Activated CD4-positive, alpha-beta memory T cell treated with anti-CD3 and anti-CD28 coated beads for 36 hours (primary cell): ENCODE measurements at places on chromosomes 2 and 18.

DNA sequence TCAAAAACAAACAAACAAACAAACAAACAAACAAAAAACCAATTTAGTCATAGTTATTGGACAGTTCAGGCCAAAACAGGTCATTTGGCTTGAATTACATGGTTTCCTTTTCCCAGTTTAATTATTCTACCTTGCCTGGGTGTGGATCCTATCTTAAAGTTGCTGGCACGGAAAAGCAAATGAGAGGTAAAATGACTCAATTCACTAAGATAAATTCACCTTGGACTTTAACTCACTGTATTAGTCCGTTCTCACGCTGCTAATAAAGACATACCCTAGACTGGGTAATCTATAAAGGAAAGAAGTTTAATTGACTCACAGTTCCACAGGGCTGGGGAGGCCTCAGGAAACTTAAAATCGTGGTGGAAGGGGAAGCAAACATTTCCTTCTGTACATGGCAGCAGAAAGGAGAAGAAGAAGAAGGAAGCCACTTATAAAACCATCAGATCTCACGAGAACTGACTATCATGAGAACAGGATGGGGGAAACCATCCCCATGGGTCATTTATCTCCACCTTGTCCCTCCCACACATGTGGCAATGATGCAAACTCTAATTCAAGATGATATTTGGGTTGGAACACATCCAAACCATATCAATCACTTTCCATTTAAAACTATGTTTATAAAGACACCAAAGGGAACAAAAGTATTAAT, 22.5 kb upstream of the TRAPPC8 start:
- DNase-seq = no peak

DNA sequence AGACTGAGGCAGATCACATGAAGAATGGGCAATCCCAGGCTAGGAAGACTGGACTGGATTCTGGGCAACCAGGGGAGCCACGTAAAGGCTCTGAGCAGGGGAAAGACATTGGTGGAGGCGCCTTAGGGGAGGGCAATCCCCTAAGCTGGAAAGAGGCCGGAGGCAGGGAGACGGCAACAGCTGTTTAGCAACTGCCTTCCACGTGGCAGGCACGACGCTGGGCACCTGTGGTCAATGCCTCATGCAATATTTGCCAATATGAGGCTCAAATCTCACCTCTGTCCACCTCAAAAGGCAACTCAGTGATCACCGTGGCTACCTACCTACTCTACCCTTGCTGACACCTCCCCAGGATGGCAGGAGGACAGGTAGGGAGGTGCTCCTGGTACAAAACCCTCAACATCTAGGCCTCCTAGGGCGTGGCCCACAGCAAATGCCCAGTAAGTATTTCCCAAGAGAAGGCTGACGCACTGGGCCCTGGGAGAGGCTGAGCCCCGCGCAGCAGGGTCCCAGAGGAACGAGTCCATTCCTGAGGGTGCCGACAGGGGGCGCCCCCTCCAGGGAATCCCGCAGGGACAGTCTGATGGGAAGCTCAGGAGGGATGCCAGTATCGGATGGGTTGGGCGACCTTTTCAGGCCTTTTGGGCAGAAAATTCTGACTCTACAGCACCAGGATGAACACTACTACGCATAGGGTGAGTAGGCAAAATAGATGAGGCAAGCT, 8.9 kb downstream of the BOLA3 start:
- no peak for DNase-seq

DNA sequence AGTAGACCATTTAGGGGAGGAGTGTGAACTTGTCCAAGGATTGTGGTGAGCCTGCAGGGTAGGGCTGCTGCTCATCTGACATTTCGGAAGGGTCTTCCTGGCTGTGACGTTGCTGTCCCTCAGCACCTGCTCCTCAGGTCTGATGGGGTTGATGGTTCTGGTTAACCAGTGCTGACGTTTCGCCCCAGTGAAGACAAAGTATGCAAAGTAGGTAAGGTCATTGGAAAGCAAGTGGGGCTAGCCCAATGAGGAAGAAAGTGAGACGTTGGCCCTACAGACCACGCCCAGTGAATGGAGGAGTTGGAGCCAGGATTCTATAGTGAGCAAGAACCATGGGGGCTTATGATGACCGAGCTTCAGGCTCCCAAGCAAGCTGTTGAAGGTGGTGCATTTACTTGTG, 33.4 kb upstream of the ZNF396 start:
- DNase-seq = no peak

GRCh38 chr2:23561544-23561943, 176.6 kb downstream of the KLHL29 start:
- no peak for DNase-seq

GRCh38 chr2:43743706-43744105, 30.1 kb upstream of the DYNC2LI1 start:
- DNase-seq = no peak

- DNase-seq = no peak
Measured at GRCh38 chr2:154194909-154195643, 323.4 kb downstream of the GALNT13 start.

- no peak for DNase-seq
Measured at GRCh38 chr18:63128237-63128974, 191.2 kb downstream of the BCL2 start.
